EL (cell line): ENCODE measurements at places on chromosomes 6 and 20.
A peak's percentile ranks its signal among the peaks of the same experiment; 100 is the strongest.

- no peak for DNase-seq
Observed at GRCh38 chr6:167450626-167451025, 125.7 kb downstream of the TTLL2 start.

DNA sequence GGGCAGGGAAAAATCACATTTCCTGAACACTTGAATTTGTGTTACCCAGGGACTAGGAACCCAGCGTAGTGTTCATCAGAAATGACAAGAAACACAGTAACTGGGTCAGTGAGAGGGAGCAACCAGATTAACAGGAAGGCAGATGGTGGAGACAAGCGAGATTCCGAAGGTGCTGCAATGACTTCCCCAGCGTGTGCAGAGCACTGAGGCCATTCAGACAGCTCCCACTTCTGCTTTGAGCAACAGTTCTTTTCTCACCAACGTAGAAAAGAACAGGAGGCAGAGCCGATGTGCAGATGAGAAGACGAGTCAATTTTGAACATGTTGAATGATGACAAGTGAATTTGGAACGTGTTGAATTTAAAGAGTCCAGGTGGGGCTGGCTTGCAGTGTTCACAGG lies 63.1 kb upstream of the IFNGR1 start:
- DNase-seq = no peak

GRCh38 chr20:15091421-15092037 lies 754.1 kb upstream of the FLRT3 start:
- no peak for DNase-seq

DNA sequence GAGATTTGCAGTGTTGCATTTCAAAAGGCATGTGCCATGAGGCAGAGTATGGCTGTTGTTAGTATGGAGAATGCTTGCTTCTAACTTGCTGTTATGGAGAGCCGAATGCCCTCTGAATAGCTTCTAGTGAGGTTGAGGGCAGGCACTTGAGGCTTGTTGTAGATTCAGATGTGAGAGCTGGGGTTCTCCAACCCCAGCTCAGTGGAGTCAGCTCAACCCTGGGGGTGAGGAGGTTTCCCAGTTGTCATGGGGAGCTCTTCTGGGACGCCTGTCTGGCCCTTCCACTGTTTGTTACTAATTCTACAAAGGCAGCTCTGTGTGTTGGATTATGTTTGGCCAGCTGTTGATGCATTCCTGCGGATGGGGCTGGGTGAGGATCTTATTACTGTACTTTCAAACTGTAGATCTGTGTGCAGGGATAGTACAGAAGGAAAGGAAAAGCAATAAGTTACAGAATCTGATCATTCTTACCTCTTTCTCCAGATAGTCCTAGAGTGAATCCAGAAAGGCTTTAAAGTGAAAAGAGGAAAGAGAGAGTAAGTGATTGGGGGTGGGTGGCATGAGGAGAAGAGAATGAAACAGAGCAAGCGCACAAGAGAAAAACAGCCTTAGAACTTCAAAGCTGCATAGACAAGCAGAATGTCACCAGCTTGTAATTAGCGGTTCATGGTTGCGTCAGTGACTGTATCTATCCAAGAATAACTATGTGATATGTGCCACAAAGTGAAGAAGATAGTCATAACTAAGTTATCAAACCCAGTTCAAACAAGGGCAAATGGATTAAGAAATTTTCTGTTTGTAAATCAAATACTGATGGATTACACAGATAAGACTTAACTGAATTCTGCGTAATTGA lies 148.7 kb downstream of the PRL start:
- peak; percentile 76 for DNase-seq

DNA sequence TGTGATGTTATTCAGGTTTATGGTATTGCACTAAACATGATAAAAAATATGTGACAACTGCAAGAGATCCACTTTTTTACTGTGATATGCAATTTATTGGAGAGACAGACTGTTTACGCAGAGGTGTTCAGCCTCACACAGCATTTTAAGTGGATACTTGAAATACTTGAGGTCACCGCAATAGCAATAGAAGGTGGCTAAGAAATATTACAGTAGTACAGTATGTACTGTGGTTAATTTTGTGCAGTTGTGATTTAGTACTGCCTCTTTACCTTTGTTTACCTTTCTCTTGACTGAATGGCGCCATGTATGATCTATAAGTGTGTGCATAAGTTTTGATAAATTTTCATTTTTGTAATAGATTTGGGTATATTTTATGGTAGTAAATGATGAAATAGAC lies 17.4 kb downstream of the MACROD2 start:
- DNase-seq = no peak

- no peak for DNase-seq
Observed at GRCh38 chr6:143900358-143900757, 36.1 kb downstream of the ZC2HC1B start.

- peak; percentile 41 for DNase-seq
Observed at GRCh38 chr6:14763139-14763538, 482.7 kb upstream of the JARID2 start.

- DNase-seq = no peak
Observed at GRCh38 chr6:135044639-135045038, 10.0 kb downstream of the HBS1L start.

DNA sequence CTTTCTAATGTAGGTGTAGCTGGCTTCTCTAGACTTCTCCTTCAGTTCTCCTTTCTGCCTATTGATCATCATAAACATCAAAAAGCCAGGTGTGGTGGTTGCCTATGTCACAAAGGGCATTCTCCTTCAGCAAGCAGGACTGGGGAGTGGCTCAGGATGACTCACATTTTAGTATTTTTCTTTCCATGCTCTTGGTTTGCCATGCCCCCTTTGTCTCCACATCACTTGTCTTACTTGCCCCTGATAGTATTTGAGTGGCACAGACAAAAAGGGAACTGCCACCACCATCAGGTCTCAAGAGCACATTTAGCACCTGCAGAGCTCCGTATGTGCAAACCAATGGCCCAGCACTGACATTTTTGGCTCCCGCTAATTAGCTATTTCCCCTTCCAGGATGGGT lies 698.8 kb downstream of the DHX35 start:
- DNase-seq = no peak

DNA sequence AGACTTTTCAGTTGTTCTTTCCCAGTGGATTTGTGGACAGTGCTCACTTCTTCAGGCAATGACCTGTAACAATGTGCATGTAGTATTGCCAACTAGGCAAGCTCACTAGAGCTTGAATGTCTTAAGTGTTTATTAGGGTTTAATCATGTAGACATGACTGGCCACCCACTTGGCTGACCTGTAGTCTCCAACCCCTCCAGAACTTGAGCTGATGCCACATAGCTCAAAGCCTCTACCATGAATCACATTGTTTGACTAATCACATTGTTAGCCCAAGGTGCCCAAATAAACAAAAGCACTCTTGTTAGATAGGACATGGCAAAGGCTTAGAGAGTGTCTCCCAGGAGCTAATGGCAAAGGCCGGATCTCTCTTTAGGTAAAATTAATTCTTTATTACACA lies 272.7 kb downstream of the GRIK2 start:
- DNase-seq = peak; percentile 73

- no peak for DNase-seq
Observed at GRCh38 chr6:110609101-110609500, 132.7 kb upstream of the SLC22A16 start.

GRCh38 chr20:40255365-40255764 lies 433.7 kb downstream of the MAFB start:
- no peak for DNase-seq

- DNase-seq = no peak
Observed at GRCh38 chr6:6851949-6852261, 255.9 kb upstream of the RREB1 start.

GRCh38 chr6:10520468-10520867 lies 683 bp upstream of the GCNT2 start:
- peak; percentile 67 for DNase-seq

DNA sequence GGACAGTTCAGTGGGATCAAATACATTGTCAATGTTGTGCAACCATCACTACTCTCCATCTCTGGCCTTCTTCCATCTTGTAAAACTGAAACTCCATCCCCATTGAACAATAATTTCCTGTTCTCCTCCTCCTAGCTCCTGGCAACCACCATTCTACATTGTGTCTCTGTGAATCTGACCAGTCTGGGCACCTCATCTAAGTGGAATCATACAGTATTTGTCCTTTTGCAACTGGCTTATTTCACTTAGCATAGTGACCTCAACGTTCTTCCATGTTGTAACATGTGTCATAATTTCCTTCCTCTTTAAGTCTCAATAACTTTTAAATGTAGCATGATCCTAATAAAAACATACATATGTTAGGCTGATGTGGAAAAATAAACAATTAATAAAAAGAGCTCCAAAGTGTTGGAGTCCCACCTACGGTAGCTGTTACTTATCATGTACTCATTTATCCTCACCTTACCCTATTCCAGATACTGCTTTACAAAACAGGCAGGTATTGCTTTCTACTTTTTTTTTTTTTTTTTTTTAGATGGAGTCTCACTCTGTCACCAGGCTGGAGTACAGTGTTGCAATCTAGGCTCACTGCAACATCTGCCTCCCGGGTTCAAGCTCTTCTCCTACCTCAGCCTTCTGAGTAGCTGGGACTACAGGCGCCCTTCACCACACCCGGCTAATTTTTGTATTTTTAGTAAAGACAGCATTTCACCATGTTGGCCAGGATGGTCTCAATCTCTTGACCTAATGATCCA lies 91.9 kb downstream of the TNFAIP3 start:
- DNase-seq = no peak

DNA sequence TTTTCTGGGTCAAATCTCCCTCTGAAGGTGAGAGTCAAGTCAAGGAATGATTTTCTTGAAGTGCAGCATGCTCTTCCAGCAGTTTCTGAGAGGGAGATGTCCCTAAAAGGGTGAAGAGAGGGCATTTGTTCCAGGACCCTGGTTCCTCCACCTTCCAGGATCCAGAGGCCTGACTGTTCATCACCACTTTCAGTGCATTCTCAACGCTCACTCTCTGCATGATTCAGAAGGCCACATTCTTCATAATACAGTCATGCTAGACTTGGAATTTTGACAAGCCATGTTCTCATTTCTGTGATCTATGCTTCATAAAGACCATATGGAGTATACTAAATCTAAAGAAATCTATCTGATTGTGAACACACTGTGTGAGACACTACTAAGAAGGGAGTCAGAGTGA lies 85.1 kb downstream of the PDE7B start:
- peak; percentile 98 for DNase-seq

DNA sequence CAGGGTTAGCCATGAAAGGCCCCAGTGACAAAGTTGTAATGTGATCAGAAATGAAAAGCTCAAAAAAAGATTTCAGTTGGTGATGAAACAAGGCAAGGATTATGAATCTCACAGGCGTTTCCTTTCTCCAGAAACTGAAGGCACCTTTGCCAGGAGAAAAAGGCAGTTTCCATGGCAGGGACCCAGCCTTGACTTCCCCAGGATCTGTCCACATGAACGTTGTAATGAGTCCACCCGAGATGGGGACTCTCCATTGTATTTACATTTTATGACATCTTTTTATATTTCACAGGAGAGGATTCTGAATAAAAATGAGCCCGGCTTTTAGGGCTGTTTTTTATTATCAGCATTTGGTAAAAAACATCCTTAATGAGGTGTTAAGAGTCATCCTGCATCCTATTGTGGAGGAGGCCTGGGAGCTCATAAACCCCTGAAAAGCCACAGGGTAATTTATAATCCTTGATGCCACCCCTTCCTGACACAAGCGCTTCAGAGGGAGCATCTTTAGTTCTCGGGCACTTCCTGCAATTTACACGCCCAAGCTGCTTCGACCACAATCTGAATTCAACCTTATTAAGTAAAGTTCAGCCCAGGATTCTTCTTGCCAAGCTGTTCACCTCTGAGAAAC lies 74.1 kb upstream of the SALL4 start:
- no peak for DNase-seq

DNA sequence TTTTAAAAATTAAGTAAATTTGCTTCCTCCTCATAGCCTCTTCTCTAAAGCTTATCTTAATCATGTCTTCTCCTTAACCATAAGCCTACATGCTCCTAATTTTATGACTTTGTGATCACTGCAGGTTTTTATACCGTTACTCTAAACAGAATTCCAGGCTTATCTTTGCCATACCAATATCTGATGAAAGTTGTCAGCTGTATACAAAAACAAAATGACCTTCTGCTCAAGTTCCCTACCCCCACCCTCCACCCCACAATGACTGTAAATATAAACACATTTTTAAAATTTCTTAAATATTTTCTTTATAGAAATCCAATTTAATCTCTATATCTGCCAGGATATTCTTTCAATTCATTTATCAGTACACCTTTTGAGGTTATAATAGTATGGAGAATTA lies 60.5 kb upstream of the SGK1 start:
- DNase-seq = no peak

DNA sequence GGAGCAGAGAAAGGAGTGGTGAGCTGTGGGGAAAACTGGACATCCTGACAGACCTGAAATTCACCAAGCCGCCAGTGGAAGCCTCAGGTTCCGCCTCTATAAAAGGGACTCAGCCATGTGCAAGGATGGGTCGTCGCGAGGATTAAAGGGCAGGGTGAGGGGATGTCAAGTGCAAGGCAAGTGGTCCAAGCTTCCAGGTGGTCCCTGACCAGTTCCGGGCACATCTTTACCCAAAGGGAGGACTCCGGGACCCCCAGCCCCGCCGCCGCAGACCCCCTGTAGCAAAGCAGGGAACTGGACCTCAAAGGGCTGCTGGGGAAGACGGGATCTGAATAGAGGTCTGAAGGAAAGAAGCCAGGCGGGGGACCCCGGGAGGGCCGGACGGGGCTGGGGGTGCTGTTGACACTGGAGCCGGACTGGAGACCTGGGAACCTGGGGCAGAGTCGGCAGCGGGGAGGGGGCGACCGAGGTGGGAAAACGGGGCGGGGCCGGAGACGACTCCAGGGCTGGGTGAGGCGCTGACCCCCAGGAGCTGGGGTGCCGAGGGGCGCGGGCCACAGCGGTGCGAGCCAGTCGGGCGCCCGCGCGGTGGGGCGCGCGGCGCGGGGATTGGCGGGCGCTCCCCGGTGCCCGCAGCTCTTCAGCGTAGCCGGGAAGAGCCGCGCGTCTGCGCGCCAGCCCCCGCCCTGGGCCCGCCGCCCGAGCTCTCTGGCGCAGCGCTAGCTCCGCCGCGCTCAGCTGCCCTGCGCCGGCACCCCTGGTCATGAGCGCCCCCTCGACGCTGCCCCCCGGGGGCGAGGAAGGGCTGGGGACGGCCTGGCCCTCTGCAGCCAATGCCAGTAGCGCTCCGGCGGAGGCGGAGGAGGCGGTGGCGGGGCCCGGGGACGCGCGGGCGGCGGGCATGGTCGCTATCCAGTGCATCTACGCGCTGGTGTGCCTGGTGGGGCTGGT lies at the start of gene SSTR4:
Gene SSTR4 (plus strand): TSS at position 592 of the 951 bp plus-strand sequence. CDS start 172 bp downstream, at position 764.
- DNase-seq = no peak
